SK-MEL-5 (cell line): ENCODE measurements at places on chromosomes 4 and X. TPM values are rescaled to one million over a fixed set of nuclear protein-coding genes. Genes with fewer than 3 reads are reported as not detected.

DNA sequence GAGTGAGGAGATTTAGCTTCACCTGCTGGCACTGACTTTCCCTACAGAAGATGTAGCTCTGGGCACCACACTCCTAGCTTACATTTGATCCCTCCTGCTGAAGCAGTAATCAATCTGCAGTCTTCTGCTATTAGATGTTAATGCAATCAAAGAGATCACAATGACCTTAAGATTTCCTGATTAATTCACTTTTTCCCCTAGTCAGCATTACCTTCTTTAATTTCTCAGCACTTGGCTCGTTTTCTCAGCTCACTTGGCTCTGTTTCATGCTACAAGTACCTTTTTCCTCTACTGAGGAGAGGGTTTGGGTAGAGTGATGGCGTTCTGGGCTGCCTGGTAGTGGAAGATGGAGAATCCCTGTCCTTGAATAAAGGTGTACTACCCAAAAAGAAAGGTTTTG, 113.0 kb upstream of the PAK3 start:
- no peak for DNase-seq

DNA sequence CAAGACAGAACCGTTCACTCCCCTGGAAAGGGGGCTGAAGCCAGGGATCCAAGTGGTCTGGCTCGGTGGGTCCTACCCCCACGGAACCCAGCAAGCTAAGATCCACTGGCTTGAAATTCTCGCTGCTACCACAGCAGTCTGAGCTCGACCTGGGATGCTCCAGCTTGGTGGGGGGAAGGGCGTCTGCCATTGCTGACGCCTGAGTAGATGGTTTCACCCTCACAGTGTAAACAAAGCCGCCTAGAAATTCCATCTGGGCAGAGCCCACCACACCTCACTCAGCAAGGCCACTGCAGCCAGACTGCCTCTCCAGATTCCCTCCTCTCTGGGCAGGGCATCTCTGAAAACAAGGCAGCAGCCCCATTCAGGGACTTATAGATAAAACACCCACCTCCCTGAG, 13.4 kb upstream of the PBDC1 start:
- DNase-seq, result no peak

GRCh38 chr4:46484881-46485280, 95.0 kb upstream of the GABRA2 start:
- DNase-seq, result peak; percentile 52

DNA sequence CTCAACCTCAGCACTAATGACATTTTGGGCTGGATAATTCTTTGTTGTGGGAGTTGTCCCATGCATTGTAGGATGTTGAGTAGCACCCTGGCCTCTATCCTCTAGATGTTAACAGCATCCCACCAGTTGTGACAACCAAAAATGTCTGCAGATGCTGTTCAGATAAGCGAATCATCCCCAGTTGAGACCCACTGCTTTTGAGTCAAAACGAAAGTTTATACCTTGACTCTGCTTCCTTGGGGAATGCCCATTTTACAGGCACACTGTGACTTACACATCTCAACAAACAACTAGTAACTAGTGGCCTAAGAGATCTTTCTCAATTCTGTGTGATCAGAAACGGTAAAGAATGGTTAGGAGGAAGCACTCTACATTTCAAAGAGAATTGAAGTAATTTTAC, 37.0 kb downstream of the SEPSECS start:
- no peak for DNase-seq

GRCh38 chrX:126985981-126986380, 166.5 kb downstream of the PRR32 start:
- DNase-seq, result no peak

DNA sequence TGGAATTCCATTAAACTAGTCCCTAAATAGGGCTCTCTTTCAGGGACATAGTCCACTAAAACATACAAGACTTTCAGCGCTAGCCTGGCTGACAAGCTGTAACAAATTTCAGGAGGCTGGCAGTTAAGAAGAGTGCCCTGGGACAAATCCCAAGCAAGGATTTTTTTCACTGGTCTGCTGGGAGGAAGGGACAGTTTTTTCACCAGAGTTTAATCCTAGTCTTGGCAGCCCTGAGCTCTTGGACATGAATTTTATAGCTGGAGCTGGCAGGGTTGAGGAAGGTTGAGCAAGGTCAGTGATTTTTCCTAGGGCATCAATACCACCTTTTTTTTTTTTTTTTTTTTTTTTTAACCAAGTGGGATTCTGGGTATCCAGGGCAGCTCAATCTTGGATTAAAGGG, 184.4 kb downstream of the SH2D1A start:
- DNase-seq, result no peak

- no peak for DNase-seq
These were observed 26.2 kb downstream of the ZNF330 start for GRCh38 chr4:141246683-141247429.

DNA sequence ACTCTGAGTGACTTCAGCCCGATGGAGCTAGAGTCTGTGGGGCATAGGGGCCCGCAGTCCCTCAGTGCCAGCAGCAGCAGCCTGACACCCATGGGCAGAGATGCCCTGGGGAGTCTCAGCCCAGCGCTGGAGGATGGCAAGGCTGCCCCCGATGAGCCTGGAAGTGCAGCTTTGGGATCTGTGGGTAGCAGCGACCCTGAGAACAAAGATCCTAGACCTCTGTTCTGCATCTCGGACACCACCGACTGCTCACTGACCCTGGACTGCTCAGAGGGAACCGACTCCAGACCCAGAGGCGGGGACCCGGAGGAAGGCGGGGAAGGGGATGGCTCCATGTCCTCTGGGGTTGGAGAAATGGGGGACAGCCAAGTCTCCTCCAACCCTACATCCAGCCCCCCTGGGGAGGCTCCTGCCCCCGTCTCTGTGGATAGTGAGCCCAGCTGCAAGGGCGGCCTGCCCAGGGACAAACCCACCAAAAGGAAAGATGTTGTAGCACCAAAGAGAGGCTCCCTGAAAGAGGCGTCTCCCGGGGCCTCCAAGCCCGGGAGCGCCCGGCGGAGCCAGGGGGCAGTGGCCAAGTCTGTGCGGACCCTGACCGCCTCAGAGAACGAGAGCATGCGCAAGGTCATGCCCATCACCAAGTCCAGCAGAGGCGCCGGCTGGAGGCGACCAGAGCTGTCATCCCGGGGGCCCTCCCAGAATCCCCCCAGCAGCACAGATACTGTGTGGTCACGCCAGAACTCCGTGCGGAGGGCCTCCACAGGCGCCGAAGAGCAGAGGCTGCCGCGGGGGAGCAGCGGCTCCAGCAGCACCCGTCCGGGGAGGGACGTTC, 39.5 kb downstream of the FHDC1 start:
- DNase-seq, result no peak

DNA sequence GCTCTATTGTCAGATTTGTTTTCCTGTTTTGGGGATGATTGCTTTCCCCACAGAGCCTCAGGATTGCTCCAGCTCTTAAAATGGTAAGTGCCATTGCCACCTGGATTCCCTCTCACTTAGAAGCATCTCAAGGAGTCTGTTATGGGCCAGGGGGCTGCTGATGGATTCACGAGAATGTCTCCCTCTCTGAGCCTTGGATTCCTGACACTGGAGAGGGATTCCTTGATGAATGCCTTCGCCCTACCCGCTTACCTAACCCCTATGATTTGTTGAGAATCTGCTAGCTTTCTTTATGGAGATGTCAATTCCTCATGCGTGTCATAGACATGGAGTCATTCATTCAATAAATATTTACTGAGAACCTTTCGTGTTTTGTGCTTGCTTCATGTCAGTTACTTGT, 36.9 kb upstream of the TENM3 start:
- DNase-seq, result no peak

DNA sequence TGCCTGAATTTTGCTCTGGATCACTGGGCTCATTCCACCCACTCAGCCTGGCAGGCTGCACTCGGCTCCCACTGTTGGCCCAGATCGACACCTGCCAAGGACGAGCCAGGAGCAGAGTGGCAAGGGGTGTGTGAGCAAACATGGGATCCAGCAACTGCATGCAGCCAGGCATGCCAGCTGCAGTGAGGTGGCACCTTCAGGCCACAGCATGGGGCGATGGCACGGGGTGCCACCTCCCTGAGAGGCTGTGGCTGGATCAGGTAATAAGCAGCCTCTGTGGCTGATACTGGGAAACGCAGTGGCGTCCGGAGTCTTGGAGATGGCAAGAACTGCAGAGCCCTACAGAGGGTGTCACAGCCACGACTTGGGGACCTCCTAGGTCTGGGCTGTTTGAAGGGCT, 244.5 kb upstream of the FSTL5 start:
- DNase-seq, result no peak

GRCh38 chr4:139523076-139523475, 32.9 kb downstream of the SETD7 start:
- no peak for DNase-seq

DNA sequence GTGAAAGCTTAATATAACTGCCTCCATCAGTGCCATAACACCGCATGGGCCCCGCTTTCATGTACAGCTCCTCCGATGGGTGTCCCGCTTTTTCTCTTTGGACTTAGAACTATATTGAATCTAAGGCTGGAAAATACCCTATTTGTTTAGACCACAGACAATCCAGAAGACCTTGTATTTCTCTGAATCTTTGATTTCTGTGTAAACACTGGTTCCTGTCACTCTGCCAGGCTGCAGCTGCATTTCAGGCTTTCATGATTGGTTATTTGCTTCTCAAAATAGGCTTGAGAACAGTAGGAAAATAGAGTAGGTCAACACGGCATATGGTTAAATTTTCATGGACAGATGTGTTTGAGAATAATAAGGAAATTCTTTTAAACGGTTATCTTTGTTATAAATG, 80.0 kb downstream of the NWD2 start:
- DNase-seq, result no peak

- no peak for DNase-seq
These were observed 125.4 kb upstream of the ZCCHC13 start for GRCh38 chrX:74178536-74178935.

DNA sequence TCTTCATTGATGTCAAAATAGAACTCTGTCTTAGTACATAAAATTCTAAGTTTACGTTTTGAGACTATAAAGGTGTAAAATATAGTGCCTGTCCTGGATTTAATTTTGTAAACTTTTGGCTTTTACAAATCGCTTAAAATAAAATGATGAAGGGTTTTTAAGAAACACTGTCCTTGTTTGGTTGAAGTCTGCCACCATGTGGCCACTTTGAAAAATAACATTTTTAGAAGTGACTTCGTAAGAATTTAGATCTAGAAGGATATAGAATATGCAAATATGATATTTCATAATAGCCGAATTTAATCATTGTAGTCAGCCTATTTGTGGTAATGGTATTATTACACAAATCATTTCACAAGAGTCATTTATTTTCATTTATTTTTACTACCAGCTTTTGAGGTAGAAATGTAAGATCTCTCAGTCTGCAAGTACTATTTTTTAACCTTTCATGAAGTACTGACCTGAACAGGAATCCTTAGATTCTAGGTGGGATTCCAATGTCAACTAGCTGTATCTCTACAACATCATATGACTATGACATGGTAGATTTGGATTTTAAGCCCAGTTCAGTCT, 31.0 kb upstream of the FAT4 start:
- peak; percentile 34 for DNase-seq

Gene GCNA
- total RNA-seq, result 0.88 and 1.1 TPM in 2 replicates

Gene RBM3
- 220 and 221 TPM in 2 replicates for total RNA-seq

Gene ZRSR2
- 3.8 and 7.0 TPM in 2 replicates for total RNA-seq

Gene SERPINA7
- total RNA-seq, result not detected in 2 replicates

Gene TEX13C
- 0.11 and 0.21 TPM in 2 replicates for total RNA-seq

Gene PNMA6F
- total RNA-seq, result not detected in 2 replicates
